ENCODE measurements at places on chromosomes 16 and 17.

DNA sequence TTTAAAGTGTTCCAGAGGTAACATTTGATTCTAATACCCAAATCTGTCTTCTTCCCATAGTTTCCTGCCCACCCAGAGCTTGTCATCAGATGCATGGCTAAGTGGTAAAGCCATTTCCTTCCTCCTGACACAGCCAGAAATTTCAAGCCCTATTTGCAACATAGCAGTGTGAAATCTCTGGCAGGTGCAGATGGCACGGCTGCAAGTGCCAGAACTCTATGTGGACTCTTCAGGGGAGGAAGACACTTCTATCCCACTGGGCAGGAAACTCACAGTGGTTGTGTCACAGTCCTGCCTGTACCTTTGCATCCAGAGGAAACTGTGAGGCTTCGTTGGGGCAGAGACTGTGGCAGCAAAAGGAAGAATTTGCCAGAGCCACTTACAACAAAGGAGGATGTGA, 13.2 kb downstream of the DYNLRB2 start:
- DNase-seq: no peak

DNA sequence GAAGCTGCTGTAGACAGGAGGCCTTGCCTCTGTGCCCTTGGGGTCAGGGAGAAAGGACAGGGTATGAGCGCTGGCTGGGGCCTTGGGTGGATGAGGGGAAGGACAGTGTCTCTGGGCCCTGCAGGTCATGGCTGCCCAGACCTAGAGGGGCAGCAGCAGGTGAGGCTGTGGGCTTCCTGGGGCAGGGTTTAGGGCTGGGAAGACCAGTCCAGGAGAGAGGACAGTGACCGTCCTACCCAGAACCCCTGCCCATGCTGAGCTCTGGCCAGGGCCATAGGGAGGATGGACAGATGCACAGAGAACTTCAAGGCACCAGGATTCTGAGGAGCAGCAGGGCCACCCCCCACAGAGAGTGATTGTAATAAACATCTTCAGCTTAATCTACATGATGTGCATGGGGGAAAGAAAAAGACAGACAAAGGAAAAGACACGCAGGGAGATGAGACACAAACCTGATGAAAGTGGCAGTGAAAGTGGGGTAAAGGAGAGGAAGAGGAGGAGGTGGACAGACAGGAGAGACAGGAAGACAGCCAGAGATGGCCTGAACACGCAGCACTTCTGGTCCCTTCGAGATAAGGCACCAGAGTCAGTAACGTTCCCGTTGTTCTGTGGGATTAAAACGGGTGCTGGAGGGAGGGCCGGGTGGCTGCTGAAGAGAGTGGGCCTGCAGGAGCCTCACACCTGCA, 17.5 kb downstream of the FLOT2 start:
- DNase-seq: no peak

- peak; percentile 39 for DNase-seq
These were observed 49.6 kb downstream of the USP22 start for GRCh38 chr17:20992987-20993862.

DNA sequence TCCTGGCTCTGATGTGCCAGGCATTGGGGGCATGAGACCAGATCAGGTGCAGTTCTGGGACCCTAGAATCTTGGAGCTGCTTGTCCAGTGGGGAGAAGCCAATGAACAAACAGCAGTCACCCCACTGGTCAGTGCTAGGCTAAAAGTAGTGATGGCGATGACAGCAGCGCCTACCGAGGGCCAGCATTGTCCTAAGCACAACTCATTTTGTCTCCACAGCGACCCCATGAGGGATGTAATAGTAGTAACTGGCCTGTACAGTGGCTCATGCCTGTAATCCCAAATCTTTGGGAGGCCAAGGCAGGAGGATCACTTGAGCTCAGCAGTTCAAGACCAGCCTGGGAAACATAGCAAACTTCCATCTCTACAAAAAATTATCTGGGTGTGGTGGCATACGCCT, 6.2 kb downstream of the SMCR8 start:
- DNase-seq: no peak

GRCh38 chr17:40100669-40101366, 429 bp upstream of the NR1D1 start:
- peak; percentile 80 for DNase-seq

- no peak for DNase-seq
These were observed 5.8 kb downstream of the PLEKHH3 start for GRCh38 chr17:42670789-42671657.

- no peak for DNase-seq
These were observed 3.4 kb upstream of the CARD14 start for GRCh38 chr17:80166446-80166845.

DNA sequence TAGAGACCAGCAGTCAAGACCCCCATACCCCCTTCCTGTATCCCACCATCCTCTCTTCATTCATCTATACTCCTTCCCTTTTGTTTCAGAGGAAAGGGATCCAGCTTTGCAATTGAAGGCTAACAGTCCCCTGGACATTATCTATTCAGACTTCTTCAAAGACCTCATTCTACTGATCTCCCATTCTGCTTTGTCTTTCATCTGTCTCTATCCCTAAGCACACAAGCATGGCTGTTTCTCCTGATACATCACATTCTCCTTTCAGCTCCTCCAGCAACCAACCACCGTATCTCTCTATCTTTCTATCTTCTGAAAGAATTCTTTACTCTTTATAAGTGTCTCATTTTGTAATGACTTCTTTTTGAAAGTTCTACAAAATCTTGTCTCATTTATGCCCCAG, 9.7 kb upstream of the ARHGAP17 start:
- no peak for DNase-seq
